ENCODE measurements at places on chromosomes 3 and 15.

GRCh38 chr15:74504836-74505235, 36.2 kb upstream of the ARID3B start:
- DNase-seq = no peak

- no peak for DNase-seq
Observed at GRCh38 chr15:76328958-76329357, 7.6 kb upstream of the ISL2 start.

- DNase-seq = no peak
Observed at GRCh38 chr3:159513444-159513843, 475.2 kb upstream of the IL12A start.

DNA sequence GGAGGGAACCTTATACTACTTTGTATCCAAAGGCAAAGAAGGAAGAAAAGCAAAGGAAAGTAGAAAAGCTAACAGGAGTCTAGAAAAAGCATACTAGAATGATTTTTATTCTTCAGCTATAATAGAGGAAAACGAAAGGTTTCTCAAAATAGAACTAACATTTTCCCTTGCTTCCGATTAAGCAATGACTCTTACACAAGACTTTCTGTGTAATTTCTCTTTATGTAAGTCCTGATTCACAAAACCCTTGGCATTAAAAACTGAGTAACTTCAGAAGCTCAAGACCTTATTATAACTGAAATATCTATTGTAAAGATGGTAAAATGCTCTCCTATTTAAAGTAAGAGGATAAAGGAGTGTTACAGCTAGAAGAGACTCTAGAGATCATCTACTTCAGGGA, 97.4 kb downstream of the DTWD1 start:
- no peak for DNase-seq

DNA sequence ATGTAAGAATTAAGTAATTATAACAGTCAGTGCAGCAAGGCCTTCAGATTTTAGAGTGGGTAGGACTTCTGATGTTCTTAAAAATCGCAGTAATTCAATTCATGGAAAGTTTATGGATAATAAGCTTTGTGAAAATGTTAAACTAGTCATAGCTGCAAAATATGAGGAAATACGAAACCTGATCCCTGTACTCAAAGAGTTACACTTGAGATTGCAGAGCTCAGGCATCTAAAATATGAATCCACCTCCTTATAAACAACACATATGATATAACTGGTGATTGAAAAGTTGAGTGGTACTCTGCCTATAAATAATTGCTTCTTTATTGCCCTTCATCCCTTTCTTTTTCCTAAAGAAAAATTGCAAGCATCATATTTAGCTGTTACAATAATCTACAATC, 473.3 kb downstream of the OTOL1 start:
- DNase-seq = no peak

DNA sequence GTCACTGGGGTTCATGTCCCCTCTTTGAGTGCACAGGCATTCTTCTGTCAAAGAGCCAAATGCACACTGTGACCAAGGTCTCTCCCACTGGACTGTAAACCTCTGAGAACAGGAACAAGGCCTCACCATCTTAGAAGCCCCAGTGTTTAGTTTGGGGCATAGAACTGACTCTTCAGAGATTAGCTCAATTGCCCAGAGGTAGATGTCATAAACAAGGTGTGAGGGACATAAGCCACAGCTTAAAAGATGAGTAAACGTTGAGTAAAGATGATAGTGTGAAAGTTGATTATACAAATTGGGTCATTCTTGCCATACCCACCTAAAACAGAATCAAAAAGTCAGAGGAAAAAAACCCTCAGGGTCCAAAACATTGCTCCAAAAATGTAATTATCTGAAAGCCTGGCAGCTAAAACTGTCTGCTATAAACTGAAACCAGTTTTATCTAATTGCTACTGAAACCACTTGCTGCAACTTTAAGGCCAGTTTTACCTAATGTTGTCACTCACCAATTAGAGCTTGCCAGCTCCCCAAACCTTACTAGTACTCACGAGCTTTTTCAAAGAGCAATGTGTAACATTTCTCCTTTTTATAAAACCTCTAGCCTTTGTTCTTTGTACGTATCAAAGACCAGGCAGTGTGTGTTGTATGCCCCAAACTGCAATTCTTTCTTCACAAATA, 415.2 kb downstream of the RAP2B start:
- DNase-seq = no peak

- no peak for DNase-seq
Observed at GRCh38 chr3:28547677-28548076, 199.1 kb upstream of the AZI2 start.

DNA sequence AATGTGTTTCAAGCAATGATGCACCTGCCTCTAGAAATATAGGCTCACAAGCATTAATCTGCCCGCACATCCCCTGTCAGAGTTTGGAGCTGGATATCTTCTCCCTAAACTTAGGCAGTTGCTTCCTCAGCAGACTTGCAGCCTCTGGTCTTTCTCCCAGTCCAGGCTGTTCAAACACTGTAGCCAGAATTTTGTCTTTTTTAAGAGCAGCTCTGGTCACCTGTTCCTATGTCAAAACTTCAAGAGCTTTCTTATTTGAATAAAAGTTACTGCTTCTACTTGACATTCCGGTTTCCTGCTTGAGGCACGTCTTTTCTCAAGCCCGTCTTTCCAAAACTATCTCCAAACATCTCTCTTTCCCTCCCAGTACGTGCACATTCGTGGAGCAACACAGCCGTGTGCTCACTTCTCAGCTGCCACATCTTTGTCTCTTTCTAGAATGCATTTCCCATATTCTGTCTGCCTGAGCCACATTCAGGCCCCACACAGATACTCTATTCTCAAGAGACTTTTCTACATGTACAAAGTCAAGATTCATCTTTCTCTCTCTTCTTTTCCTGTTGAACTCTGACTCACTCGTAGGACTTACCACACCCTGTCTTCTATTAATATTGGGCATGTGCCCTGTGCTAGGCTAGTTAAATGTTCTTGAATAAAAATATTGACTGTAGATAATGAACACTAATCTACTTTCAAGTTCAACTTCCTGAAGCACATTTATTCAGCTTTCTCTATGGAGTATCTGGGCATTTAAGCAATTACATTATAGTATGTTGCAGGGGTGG, 307.7 kb upstream of the SOX2 start:
- no peak for DNase-seq

DNA sequence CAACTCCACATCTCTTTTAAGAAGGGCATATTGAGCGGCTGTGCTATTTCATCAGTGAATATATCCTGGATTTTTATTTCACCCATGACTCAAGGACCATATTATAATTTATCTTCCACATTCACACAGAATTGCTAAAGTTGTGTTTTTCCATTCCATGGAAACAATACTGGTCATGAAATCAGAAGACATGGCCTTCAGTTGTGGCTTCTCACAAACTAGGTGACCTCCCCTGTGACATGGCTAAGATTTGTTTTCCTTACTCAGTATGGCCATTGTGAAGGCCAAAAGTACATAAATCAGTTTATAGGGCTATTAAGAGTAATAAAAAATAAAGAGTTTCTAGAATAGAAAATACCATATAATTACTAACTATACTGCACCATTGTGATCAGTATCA, 415.6 kb downstream of the OXSM start:
- no peak for DNase-seq

GRCh38 chr3:29152379-29152778, 128.5 kb upstream of the RBMS3 start:
- DNase-seq = no peak

GRCh38 chr15:55661428-55661827, 73.3 kb upstream of the PYGO1 start:
- no peak for DNase-seq

- DNase-seq = no peak
Observed at GRCh38 chr3:181384970-181385369, 326.8 kb upstream of the SOX2 start.

Measured in NCI-H1930 (cell line).